ENCODE measurements at places on chromosomes 7 and 10.

- DNase-seq = no peak
Measured at GRCh38 chr7:100722480-100723212, 2.4 kb downstream of the EPO start.

DNA sequence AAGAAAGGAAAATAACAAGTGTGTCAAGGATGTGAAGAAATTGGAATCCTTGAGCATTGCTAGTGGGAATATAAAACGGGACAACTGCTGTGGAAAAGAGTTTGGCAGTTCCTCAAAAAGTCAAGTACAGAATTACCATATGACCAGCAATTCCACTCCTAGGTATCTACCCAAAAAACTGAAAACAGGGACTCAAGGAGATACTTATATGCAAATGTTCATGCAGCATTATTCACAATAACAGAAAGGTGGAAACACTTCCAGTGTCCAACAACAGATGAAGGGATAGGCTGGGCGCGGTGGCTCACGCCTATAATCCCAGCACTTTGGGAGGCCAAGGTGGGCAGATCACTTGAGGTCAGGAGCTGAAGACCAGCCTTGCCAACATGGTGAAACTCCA, 33.5 kb downstream of the HSPA12A start:
- DNase-seq = no peak

DNA sequence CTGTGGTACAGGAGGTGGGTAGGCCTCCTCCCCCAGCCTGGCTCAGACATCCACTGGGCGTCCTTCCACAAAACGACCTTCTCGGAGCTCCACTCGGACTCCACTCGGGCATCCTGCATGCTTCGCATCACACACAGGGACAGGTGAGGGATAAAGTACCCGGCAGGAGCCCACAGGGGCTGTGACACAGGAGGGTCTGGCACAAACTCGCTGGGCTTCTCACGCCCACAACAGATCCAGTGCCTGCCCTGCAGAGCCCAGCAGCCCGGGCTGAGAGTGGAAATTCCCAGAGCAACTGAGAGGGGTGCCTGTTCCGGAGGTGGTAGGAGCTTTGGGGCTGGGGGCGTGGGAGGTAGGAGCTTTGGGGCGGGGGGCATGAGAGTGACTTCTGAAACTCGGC, 108.4 kb downstream of the MKI67 start:
- no peak for DNase-seq

DNA sequence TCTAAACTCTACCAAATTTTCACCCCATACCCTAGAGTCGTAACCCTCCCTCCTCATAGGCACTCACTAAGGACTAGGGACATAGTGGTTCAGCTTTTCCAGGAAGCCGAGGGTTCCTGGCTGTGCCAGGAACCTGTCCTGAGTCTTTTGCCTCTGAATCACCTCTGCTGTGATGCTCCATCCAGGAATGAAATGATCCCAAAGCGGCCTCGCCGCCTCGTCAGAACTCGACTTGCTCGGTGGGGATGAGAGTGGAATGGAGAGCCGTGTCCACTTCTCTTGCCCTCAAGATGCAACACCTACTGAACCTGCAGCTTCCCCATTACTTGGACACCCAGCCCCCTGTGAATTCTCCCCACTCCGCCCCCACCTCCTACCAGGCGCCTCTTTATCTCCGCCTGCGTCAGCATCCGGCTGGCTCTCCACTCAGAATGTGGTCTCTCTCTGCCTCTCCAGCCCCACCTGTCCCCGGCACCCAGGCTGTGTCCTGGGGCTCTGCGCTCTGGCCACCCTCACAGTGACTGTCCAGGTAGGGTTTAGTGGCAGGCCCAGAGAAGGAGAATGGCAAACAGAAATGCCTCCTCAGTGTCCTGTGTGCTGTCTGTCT, 366.1 kb upstream of the ZNF32 start:
- DNase-seq = peak; percentile 37

- DNase-seq = peak; percentile 65
Measured at GRCh38 chr10:59362144-59362958, at the start of gene FAM13C. FAM13C (minus strand) TSS chr10:59362549; CDS start chr10:59362460, 89 bp downstream.
